Brain pericyte (primary cell): ENCODE measurements at places on chromosomes 6 and 20.

DNA sequence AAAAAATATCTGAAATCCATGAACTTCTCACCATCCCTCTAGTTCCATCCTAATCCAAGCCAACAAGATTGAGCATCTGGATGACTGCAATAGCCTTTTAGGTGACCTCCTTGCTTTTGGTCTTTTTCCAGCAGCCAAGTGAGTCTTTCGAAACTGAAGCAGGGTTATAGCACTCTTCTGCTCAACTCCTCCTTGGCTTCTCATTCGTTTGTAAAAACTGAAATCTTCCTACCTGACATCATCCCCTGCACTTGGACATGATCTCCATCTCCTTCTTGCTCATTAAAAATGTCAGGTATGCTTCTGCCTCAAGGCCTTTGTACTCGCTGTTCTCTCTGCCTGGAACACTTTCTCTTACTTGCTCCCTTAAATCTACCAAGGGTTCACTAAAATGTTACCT is 46.0 kb downstream of the STX7 start:
- DNase-seq = no peak

GRCh38 chr20:22315073-22315472 is 269.3 kb downstream of the FOXA2 start:
- DNase-seq = no peak

DNA sequence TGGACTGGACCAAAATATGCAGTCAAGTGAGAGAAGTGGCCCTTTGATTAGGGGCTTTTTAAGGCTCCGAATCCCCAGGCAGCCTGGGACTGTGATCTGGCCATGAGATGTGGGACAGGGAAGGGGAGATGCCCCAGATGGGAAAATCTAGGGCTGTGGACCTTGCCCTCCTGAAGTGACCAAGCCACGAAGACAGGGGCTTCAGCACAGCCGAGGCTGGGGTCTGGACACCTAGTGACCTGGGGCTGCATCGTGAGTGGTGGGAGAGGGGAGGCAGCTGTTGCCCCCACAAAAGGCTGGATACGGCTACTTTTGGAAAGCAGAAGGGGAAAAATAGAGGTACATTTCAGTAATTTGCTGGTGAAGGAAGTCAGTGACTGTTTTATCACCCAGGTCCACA is 139.5 kb upstream of the SLC24A3 start:
- DNase-seq = no peak

DNA sequence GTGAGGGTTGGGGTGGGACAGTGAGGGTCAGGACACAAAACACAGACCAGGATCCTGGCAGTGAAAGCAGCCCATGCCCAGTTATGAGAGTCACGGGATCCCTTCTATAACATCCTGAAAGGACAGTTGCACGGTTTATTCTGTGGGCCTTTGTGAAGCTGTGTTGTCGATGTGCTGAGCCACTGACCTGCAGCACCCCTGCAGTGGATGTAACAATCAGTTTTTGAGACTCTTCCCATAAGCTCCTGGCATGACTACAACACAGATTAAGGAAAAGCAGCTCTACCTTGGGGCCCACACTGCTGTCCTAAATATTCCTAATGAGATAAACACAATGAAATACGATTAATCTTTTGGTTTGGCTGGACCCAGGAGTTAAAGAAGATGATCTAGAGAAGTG is 3.7 kb downstream of the PYGB start:
- no peak for DNase-seq

DNA sequence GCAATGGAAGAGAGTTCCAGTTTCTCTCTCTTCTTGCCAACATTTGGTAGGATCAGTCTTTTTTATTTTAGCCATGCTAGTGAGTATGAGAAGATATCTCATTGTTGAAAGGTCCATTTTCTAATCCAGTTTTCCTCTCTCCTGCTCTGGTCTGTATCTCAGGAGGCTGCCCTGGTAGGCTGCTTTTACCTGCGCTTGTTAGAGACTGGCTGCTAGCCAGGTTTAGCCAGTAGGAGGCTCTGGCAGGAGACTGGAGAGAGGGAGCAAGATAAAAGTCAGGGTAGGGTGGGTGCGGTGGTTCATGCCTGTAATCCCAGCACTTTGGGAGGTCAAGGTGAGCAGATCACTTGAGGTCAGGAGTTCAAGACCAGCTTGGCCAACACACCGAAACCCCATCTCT is 68.6 kb upstream of the FOXP4 start:
- DNase-seq = no peak

- DNase-seq = no peak
Measured at GRCh38 chr20:62320581-62321354, 18.0 kb downstream of the ADRM1 start.

DNA sequence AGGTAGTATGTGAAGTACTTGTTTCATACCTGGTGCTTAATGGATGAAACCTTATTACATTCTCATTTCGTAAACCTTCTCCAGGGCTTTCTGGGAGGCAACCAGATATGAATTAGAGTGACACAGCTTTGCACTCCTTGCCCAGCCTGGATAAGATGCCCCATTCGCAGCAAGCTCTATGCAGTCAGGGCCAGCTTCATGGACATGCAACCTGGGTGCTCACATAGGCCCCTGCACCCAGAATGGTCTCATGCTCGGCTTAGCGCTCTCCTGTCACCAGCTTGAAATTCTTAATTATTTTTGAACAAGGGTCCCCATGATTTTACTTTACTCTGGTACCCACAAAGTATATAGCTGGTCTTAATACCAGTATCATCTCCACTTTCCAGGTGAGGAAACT is 11.3 kb upstream of the PTGIS start:
- DNase-seq = no peak

DNA sequence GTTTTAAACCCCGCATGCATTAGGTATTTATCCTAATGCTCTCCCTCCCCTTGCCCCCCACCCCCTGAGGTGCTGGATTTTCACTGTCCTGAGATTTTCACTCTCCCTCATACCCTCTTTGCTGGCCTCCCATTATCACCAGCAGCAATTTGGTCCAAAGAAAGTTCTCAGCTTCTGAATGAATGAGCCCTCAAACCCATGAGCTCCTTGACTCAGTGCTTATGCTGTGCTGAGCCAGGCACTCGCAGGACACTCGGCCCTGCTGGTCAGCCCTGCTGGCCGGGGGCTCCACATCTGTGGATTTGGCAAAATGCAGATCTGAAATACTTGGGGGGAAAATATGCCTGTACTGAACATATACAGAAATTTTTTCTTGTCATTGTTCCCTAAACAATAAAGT is 153.2 kb upstream of the QKI start:
- DNase-seq = no peak

DNA sequence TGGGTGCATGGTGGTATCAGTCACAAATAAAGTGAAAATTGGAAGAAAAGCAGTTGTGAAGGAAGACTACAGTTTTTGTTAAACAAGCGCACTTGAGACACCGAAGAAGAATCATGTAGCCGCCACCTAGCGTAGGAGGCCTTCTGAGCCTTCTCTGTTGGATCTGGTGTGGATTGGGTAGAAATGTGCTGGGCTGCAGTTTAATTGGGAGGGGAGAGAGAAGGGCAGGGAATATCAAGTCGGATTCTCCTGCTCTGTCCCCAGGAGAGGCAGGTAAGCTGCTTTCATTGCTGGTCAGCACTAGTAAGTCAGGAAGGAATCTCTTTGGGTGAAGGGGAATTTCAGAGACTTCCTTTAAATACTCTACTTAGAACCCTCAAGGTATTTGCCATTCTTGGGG is 1.2 kb upstream of the FABP7 start:
- no peak for DNase-seq

DNA sequence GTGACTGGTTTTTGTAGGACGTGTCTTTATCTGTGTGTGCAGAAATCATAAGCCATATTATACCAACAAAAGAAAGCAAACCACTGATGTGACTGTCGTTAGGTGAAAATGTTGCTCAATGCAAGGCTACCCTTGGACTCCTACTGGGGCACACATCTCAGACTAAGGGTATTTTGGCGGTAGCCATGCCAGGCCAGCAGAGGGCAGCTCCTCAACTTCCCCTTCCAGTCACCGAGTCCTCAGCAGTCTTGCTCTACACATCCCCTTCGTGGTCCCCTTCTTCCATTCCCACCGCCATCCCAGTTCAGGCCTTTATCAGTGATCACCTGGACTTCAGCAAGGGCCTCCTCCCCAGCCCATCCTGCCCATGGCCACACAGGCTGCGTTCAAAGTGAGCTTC is 113.7 kb upstream of the GGTLC1 start:
- DNase-seq = no peak

GRCh38 chr20:59004763-59005522 is 2.1 kb downstream of the CTSZ start:
- no peak for DNase-seq

DNA sequence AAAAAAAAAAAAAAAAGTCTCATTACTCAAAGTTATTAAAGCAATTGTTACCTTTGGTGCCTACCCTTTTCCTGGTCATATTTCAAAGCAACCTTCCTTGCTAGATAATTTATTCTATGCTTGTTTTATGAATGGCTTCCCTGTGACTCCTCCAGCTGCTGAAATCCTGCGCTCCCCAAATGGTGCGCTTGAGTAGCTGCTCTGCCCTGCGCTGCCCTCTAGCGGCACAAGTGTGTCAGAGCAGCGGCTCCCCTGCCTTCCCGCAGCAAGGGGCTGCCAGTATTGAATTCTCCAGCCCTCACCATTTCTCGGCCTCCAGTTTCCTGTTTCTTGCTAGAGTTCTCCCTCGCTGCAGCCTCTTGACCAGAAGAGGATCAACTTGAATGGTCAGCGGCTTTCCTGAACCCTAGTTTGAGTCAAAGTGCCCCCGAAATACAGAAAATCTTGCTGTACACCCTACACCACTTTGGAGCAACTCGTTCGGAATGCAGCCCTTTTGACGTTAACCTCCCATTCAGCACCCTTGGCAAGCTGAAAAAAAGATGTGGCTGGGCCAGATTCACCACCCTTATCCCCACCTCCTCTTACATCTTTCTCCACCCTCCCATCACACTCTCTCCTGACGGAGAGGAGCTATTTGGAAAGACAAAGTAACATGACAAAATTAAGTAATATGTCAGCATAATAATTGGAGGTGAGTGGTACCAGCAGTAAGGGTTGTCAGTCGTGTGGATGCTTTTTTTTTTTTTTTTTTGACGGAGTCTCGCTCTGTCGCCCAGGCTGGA is 60.4 kb upstream of the KLHL31 start:
- peak; percentile 22 for DNase-seq

- no peak for DNase-seq
Measured at GRCh38 chr6:25122001-25122400, 157.2 kb upstream of the CARMIL1 start.

DNA sequence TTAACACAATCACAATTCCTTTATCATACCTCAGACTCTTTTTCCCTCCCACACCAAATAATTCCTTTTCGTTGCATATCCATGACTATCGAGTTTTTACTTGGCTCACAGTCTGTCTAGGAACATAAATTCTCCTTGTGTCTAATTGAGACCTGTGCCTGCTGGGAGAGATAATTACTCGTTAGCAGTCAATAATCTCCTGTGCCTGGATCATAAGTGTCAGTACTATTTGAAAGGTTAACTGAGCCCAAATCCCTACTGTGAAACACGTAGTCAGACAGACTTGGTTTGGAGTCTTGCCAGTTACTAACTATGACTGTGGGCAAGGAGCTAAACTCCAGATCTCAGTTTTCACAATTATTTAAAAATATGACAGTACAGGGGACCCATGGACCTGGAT is 5.7 kb upstream of the CTNNBL1 start:
- no peak for DNase-seq

DNA sequence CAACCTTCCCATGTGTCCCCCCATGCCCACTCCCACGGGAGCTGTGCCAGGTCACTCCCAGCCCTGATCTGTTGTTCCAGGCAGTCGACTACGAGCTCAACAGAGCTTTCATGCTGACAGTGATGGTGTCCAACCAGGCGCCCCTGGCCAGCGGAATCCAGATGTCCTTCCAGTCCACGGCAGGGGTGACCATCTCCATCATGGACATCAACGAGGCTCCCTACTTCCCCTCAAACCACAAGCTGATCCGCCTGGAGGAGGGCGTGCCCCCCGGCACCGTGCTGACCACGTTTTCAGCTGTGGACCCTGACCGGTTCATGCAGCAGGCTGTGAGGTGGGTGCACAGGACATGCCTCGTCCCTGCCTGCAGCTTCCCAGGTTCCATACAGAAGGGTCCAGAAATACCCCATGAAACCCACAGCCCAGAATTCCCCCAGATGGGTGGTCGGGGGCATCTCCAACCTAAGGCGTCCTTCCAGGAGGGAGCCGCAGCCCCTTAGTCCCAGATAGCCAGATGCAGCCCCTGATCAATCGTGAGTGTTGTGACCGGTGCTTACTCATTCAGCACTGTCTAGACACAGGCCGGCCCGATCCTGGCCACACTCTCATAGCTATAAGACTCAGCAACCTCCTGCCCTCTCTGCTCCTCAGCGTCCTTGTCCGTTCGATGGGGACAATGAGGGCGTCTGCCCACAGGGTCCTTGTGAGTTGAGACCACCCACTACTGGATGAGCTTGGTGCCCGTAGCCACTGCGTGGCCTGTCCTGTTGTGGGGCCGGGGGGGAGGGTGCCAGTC is 142.1 kb downstream of the TAF4 start:
- no peak for DNase-seq

DNA sequence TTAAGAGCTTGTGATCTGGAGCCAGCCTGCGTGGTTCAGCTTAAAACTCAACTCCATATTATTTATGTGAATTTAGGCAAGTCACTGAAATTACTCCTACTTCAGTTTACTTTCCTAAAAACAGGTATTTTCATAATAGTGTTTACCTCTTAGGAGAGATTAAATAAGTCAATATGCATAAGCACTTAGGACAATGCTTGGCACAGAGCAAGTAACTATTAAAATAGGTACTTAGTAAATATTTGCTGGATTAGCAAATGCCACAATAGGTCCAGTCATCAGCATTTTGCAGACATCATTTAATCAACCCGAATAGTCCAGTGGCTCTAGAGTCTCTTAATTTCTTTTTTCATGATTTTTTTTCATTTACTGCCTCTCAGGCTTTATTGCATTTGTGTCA is 78.6 kb upstream of the PTPRK start:
- no peak for DNase-seq

DNA sequence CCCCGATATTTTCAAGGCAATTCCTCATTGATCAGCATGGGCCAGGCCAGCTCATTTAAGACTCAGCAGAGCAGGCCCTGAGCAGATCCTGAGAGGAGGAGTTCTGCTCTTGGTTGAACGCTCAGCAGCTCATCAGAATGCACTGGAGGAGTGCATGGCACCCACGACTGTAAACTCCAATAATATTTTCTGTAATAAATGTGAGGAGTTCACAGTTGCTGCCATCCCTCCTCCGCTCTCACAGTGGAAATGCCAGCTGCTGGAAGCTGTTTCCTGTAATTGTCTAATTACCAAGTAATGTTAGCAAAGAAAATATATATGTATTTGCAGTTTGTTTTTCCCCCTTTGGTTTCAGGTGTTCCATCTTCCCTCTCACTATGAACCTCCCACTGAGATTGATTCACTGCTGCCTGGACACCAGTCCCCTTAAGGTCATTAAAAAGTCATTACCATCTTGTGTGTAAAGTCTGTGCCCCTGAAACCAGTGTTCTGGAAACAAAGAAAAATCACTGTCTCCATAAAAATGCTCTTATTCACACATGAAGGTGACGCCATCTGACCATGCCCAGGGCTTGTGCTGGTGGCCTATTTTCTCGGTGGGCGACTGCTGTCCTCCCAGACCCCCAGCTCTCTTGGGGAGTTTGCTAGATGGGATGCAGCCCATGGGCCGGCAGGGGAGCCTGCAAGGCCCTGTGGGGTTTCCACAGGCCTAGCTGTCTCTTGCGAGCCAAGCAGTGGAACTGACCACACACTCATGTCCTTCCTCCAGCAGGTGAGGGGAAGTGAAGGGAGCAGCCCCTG is 374.2 kb downstream of the ZFAND3 start:
- no peak for DNase-seq

- no peak for DNase-seq
Measured at GRCh38 chr6:35178932-35179832, 34.6 kb upstream of the SCUBE3 start.
